ENCODE measurements at places on chromosomes 16 and 17.
A peak's percentile ranks its signal among the peaks of the same experiment; 100 is the strongest.

DNA sequence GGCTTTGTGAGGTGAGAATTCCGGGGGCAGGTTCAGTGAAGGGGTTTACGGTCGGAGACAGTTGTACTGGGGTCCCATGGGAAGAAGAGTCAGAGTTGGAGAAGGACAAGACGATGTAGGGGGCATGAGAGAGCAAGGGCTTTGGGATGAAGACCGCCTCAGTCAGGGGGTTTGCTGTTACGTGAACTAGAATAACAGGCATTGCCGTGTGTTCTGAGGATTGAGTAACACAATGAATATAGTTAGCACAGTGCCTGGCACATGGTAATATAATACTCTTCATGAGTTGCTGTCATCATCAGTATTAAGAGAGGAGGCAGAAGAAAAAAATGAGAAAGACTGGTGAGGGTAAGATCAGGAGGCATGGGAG, 577 bp downstream of the ZNF646 start:
- DNase-seq = no peak

DNA sequence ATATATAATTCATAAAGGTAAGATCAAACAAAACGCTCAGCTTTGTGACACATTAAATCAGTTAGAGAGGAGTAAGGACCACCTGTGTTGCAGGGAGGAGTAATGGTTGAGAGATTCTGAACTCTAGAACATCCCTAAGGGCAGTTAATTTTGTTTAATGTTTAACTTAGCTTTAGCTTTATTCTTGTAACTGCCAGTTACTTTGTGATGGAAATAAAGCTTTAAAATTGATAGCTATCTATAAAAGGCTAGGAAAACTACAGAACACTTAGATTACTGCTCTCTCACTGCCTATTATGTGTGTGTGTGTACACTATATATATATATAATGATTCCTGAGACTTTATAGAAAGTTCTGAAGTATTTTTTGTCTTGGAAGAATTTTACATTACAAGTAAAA, 37.8 kb downstream of the PTRH2 start:
- DNase-seq = no peak

DNA sequence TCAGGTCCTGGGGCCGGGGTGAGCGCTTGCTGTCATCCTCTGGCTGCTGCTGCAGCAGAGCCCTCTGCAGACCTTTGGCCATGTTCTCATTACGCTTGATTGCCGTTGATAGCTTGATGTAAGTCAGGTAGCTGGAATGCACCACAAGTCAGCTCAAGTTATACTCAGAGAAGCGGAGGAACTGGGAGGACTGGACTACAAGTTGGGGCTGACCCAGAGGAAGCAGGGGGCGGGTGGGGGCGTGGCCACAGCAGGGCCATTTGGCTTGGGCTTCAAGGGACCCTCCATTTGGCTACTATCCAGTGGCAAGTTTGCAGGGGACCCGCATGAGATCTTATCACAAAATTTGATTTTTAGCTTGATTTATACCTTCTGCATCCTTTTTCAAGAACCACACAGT, 19.0 kb upstream of the EVPL start:
- no peak for DNase-seq

DNA sequence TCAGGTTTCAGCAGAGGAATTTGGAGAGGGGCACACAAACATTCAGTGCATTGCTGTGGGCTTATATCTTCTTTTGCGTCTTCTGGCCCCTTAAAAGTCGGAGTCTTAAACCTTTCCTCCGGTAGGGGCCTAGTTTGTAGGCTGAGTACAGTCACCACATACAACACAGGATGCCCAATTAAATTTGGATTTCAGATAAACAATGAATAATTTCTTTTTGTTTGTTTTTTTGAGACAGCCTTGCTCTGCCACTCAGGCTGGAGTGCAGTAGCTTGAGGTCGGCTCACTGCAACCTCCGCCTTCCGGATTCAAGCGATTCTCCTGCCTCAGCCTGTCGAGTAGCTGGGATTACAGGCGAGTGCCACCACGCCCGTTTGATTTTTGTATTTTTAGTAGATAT, 26.7 kb upstream of the ADORA2B start:
- DNase-seq = no peak

DNA sequence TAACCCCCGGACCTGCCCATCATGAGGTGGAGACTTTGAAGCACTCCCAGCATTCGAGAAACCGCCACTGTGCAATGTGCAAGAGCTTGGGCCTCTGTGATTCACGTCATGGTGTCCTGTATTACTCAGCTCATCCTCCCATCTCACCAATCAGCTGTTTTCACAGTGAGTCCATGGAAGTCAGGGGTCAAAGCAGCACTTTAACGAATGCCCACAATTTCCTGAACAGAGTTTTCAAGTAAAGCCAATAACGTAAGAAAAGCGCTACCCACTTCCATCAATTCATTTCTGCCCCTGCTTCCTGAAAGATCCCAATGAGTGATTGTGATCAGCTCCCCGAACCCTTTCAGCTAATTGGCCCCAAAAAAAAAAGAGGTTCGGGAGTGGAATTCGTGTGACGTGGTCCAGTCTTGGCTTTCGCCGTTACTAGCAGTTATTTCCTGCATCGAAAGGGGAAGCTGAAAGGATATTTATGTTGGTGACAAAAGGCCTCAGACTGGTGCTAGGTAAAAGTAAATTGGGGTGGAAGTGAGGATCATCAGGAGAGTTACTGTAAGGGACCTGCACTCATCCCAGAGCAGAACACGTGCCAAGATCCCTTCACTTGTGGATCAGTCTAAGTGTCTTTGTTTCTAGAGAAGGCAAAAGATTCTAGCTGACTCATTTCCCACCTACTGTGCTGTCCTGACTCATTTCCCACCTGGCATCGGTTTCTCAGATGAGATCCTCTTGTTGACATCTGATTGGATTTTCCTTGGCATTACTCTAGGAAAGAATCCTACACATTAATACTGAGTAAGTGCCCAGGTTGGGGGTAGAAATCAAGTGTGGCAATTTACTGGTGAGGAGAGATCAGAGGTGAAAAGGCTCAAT, 136.7 kb upstream of the NUDT7 start:
- no peak for DNase-seq

DNA sequence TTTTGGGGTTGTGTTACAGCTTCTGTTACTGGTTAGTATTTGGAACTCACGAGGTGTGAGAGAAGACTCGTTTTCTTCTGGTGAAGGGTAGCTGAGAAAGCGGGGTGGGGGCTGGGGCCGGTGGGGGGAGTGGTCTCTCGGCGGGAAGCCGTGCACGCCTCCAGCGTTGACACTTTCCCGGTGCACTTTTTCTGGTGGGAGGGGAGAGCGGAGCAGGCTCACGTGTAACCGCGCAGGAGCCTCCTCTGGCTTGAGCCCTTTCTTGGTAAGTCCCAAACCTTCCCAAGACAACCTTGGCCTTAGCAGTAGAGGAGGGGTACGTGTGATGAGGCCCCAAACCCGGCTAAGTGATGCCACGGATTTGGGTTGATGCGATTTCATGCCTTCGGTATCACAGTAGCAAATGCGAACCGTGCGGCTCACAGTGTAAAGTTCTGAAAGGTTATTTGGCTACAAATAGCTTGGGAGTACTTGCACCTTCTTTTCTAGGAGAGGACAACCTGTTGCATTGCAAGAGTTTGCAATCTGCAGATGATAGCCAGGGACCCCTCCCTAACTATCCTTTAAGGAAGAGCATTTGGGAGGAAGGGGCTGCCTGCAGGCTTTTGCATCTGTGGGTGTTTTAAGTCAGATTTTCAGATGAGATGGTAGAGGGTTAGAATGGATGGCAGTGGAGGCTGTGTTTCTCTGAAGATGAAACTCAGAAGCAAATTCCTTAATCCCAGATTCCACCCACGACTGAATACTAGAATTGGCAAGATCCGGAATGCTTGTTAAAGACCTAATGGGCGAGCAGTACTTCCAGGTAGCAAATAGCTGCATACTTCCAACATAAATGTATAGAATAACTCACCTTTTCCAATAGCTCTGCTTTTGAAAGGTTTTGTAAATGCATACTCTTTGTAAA, 1.5 kb downstream of the HLF start:
- DNase-seq = peak; percentile 21

GRCh38 chr17:50771991-50772785, 4.9 kb upstream of the ANKRD40CL start:
- DNase-seq = no peak

DNA sequence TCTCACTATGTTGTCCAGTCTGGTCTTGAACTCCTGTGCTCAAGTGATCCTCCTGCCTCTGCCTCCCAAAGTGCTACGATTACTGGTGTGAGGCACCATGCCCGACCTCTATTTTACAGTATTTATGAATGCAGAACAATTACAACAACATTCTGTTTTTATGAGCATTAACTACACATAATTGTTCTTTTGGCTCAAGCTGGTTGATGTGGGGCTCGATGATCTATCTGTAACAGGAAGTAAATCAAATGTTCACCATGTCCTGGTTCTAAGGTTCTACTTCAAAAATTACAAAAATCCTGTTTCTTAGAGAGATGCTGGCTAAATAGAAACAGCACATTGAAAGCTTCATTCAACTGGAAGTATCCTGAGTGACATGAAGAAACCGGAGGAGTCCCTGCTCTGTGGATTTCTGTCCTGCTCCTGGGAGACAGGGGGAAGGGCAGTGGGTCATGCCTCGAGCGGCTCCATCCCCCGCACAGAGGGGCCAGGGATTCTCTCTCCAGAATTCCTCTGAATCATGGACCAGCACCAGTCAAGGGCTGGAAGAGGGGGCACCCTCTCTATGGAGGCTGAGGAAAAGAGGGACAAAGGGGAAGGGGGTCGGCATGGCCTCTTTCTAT, 31.5 kb downstream of the FA2H start:
- DNase-seq = no peak

- no peak for DNase-seq
Measured at GRCh38 chr17:79907850-79908249, 68.6 kb upstream of the CBX4 start.

- DNase-seq = no peak
Measured at GRCh38 chr17:16250635-16251034, 33.6 kb downstream of the PIGL start.

- DNase-seq = no peak
Measured at GRCh38 chr17:18045691-18046350, 6.6 kb downstream of the GID4 start.

GRCh38 chr16:51326131-51326856, 175.2 kb upstream of the SALL1 start:
- no peak for DNase-seq

- DNase-seq = no peak
Measured at GRCh38 chr16:35352431-35352830, 1893.0 kb downstream of the TP53TG3F start.

DNA sequence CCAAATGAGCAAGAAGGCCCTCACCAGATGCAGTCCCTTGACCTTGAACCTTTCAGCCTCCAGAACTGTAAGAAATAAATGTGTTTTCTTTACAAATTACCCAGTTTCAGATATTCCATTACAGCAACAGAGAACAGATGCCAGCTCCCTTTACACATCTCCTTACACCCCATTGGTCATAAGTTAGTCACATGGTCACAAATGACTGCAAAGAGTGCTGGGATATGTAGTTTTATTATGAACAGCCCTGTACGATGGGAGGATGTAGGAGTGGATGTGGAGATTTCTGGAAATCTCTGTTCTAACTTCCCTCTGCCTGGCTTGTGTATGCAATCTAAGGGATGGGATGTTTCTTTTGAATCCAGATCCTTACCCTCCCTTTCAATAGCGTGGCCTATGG, 13.3 kb upstream of the RPL38 start:
- DNase-seq = no peak

DNA sequence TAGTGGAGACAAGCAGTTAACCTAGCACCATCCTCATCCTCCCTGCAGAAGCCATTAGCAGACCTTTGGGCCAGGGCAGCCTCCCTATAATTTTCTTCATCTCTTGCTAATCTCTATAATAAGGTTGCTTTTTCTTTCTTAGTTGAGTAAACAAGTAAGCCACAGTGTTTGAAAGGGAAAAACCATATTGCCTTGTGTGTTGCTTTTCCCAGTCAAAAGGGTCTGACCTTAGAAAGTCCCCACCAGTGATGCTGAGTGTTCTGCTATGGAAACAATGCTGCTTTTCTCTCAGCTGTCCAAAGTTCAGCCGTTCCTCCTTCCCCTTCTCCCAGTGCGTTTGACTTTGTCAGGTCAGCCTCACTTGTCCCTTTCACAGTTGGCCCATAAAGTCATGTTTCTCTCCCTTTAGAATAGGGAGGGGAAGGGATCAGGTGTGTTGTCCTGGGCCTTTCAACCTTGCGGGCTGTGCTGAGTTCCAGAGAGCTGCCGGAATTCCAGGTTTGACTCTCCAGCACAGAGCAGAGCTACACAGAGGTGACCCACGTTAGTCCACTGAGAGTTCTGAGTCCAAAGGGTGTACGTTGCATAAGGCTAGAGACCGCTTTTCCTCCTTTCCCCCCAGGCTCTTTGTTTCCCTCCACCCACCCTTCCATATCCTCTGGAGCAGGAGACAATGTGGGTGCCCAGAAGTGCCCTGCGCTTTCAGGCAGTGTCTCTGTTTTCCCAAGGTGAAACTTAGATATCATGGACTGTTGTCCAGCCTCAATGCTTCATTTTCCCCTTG, 15.9 kb upstream of the CLEC18C start:
- DNase-seq = no peak

GRCh38 chr17:36661047-36661666, 59.8 kb downstream of the MRM1 start:
- no peak for DNase-seq

DNA sequence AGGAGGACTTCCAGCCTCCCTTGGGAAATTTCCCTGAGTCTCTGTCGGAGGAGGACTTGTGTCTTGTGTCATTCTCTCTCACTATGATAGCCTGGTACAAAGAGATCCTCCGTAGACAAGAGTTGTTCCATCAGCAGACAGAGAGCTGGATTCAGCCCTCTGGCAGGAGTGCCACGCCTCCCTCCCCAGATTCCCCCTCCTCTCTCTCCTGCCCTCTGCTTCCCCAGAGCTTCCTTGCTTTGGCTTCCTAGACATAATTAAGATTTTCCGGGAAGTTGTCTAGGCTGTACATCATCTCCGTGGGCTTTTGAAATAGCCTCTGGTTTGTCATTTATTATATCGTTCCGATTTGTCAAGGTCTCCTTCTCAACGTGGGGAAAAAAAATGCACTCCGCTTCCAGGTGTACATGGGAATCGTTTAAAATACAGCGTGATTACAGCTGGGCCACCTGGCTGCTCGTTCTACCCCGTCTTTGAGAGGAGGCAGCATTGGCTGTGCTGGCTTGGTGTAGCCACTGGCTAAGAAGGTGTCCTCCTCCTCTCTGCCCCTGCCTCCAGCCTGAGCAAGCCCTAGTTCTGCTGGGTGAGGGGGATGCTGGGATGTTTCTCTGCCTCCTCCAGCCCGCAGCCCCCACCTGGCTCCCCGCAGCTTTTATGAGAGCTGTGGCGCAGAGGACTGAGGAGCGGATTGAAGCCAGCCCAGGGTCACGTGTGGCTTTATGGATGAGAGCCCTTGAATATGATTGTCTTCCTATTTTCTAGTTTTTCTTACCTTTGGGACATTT, 282.5 kb downstream of the SNX29 start:
- DNase-seq = no peak

GRCh38 chr17:19331543-19332245, 30.8 kb downstream of the B9D1 start:
- no peak for DNase-seq

DNA sequence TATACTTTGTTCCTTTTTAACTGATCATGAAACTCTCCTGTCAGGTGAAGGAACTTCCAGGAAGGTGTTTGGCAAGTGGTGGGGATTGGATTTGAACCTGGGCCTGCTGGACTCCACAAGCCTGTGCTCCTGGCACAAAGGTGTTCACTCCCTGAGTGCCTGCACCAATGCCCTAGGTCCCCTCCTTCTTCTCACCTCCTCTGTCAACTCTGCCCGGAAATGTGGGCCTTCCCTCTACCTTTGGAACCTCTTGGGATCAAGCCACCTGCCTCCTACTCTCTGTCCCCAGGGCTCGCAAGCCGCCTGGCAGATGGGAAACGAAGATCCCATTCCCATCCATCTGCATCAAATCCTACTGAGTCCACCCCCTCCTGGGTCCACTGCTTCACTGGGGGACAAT, 40.0 kb downstream of the RTN4RL1 start:
- no peak for DNase-seq

- DNase-seq = no peak
Measured at GRCh38 chr17:50362661-50363060, 10.3 kb downstream of the MRPL27 start.
